Activated CD4-positive, CD25-positive, alpha-beta regulatory T cell treated with anti-CD3 and anti-CD28 coated beads, Interleukin-2, amount 50 U/mL, for 24 hours (primary cell): ENCODE measurements at places on chromosomes 13 and 19.

DNA sequence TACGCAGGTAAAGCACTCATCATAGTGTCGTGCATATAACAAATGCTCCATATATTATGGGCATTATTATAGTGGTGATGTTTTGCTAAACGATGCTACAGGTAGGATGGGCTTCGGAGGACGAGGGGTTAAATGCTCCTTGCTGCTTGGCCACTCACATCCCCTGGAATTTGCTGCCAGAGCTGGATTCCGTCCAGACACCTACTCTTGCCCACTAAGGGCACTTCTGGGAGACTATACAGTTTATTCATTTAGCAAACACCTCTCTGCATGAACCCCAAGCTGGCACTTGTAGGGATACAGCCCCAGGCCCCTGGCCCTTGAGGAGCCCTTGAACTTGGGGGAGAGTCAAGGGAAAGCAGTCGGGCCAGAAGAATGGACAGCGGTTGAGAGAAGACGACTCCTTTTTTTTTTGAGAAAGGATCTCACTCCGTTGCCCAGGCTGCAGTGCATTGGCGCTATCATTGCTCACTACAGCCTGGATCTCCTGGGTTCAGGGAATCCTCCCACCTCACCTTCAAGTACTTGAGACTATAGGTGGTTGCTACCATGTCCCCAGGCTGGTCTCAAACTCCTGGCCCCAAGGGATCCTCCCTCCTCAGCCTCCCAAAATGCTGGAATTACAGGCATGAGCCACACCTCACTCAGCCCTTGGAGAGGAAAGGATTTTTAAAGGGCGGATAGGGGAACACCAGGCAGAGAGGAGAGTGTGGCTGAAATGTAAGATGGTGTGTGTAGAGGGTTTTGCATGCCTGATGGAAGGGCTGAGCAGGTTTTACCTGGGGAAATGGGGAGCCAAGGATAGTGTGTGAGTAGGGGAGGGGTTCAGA lies 1.1 kb upstream of the MRPL34 start:
- no peak for ATAC-seq

GRCh38 chr19:38915329-38916321 lies 3.6 kb upstream of the CCER2 start:
- no peak for ATAC-seq

DNA sequence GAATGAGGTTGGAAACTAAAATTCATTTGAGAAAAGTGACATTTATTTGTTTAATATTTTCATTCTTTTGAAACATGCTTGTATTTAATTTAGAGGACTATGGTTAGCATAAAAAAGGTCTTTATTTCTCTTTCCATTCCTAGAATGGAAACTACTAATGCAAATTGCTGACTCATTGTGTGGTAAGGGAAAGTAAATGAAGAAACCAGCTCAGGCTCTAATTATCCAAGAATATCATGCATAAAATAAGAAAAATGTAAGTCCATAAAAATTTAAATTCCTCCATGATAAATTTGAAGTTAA lies 777.0 kb upstream of the SLITRK1 start:
- no peak for ATAC-seq

DNA sequence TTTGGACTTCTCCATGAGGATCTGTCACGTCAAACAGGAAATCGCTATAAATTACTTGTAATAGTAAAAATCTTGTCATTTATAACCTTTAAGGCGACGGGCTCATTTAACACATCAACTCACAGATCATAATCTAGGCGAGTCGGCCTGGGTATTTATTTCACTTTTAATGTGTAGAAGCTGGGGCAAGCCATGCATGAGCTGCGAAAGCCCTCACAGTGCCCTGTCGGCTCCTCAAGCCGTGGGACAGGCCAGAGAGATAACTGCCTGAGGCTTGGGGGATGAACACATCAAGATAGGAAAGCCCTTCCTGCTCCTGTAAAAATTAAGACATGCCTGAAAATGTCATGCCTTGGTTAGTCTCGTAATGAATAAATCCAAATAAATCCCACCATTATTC lies 30.8 kb downstream of the SOX1 start:
- no peak for ATAC-seq

DNA sequence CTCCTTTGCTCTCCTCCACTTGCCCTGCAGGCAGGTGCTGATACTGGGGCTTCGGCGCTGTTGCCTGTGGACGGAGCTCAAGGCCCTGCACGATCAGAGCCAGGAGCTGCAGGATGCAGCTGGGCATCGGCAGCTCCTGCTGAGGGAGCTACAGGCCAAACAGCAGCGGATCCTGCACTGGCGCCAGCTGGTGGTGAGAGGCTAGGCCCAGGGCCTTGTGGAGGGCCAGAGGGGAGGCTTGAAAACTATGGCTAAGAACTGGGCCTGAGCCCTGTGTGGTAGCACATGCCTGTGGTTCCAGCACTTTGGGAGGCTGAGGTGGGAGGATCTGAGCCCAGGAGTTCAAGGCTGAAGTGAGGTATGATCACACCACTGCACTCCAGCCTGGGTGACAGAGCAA lies 6.3 kb downstream of the HAUS5 start:
- no peak for ATAC-seq

GRCh38 chr13:37114250-37114649 lies 8.8 kb upstream of the CSNK1A1L start:
- no peak for ATAC-seq

DNA sequence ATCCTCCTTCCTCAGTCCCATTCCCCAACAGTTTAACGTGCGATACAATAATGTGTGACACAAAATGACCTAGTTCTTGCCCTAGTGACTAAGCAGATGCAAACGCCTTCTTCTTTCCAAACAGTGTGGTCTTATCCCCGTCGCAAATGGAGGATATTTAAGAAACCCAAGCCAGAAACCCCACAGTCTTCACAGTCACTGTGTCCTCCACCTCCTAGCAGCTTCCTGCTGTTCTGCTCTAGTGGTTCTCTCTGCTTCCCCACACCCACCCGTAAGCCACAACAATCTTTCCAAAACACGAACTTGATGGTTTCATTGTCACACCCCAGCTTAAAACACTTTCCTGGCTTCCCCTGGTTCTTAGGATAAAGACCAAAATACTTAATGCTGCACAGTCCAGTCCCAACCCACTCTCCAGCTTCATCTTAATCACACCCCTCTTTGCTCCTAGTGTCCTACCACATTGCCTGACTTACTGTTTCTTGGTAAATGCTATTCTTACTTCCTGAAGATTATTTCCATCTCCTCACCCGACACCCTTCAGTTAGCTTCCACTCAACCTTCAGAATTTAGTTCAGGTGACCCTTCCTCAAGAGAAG lies 32.3 kb downstream of the ITM2B start:
- ATAC-seq, result no peak

- ATAC-seq, result no peak
These were observed 15.1 kb downstream of the ZNF160 start for GRCh38 chr19:53088091-53088490.

- no peak for ATAC-seq
These were observed 913.1 kb downstream of the OLFM4 start for GRCh38 chr13:53941588-53942190.

DNA sequence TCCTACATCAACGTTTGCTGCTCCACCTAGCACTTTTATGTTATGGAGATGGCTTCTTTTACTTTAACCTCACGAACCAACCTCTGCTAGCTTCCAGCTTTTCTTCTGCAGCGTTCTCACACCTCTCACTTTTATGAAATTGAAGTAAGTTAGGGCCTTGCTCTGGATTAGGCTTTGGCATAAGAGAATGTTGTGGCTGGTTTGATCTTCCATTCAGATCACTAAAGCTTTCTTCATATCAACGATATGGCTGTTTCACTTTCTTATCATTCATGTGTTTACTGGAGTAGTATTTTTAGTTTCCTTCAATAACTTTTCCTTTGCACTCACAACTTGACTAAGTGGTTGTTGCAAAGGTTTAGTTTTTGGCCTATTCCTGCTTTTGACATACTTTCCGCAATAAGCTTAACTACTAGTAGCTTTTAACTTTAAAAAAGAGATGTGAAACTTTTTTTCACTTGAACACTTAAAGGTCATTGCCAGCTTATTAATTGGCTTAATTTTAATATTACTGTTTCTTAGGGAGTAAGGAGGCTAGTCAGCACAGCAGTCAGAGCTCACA lies 60.0 kb upstream of the SPRY2 start:
- no peak for ATAC-seq

- ATAC-seq, result no peak
These were observed 543.6 kb upstream of the GPC6 start for GRCh38 chr13:92682832-92683517.

- no peak for ATAC-seq
These were observed 3.1 kb upstream of the NKPD1 start for GRCh38 chr19:45163751-45164460.

DNA sequence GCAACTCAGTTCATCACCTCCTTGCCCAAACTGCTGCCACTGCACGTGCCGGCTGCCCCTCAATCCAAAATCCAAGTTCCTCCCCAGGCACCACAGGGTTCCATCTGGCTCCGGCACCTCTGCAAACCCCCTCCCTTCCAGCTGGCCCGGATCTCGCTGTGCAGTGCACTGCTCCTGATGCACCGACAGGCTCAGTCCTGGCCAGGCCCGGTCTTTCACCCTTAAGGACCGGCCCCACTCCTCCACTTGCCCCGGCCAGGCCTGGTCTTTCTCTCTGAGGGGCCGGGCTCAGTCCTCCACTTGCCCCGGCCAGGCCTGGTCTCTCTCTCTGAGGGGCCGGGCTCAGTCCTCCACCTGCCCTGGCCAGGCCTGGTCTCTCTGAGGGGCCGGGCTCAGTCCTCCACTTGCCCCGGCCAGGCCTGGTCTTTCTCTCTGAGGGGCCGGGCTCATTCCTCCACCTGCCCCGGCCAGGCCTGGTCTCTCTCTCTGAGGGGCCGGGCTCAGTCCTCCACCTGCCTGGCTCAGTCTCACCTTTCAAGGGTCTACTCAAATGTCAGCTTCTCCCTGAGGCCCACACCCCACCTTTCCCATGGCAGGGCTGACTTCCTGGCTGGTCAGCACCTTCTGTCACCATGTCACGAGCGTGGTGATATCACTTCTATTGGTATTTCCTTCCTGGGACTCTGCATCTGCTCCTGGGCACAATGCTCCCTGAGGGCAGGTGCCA lies 6.9 kb downstream of the ZNF787 start:
- ATAC-seq, result no peak

- peak; percentile 67 for ATAC-seq
These were observed 4.9 kb upstream of the ZFP36 start for GRCh38 chr19:39401549-39402345.

GRCh38 chr19:10582091-10582490 lies 5.0 kb downstream of the AP1M2 start:
- ATAC-seq, result no peak

DNA sequence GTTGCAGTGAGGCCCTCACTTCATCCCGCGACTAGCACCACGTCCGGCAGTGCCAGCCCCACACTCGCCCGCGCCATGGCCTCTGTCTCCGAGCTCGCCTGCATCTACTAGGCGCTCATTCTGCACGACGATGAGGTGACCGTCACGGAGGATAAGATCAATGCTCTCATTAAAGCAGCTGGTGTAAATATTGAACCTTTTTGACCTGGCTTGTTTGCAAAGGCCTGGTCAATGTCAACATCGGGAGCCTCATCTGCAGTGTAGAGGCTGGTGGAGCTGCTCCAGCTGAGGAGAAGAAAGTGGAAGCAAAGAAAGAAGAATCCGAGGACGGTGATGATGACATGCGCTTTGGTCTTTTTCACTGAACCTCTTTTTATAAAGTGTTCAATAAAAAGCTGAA lies 48.6 kb downstream of the NLRP12 start:
- ATAC-seq, result no peak

GRCh38 chr13:33348366-33348765 lies 62.8 kb upstream of the STARD13 start:
- no peak for ATAC-seq

DNA sequence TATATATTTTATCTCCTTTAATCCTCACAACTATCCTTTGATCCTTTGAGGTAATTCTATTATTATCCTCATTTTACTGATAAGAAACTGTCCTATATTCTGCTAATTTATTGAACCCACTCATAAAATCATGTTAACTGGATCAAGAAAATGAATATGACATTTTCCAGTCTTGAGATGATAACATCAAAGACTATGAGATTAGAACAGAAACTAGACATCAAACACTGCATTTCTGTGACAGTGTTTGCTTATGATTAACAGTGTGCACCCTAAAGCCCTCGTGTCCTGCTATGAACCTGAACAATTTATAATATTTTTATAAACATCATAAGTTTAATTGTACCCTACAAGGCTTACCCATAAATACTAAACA lies 96.3 kb downstream of the TBC1D4 start:
- peak; percentile 88 for ATAC-seq

DNA sequence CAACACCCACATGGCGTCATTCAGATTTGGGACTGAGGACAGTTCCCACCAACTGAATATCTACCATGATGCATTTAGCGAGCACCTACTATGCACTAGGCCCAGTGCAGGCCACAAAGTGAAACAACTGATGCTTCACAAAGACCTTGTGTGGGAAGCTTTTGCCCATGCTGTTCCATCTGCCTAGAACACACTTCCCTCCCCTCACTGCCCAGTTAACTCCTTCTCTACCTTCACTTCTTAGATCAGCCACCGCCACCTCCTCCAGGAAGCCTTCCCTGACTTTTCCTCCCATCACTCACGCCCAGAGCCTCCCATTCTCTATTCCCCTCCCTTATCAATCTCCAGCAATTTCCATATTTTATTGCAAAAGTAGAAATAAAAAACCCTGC lies 25.7 kb downstream of the PTPRS start:
- ATAC-seq, result no peak

GRCh38 chr13:41029629-41030028 lies 10.5 kb upstream of the ELF1 start:
- no peak for ATAC-seq

DNA sequence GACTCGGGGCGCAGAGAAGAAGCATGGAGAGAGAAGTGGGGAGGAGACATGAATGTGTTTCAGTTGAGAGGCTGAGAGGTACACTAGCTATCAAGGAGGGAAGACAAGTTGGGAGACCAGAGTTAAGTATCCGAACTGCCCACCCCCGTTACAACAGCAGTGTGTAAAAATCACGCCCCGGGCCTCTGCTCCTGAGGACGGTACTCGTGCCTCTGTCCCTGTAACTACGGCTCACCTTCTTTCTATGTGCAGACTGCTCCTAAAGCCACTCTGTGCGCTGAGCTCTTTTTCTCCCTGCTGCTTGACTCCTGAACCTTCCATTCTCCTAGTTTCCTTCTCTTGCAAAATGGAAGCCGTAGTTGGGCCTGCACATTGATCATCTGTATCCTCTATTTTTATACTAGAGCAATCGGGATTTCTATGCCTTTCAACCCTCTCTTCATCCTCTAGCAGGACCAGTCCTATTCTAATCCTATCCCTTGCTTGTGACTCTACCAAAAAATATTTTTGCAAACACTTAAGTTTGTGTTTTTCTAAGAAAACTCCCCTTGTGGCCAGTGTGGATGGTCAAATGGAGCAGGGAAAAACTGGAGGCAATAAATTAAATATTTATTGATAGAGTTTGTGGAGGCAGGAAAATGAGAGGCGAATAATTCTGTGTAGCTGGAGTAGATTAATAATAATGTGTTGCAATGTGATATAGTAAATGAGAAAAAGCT lies 569 bp downstream of the POLR1D start:
- peak; percentile 0 for ATAC-seq
